Hematopoietic multipotent progenitor cell (in vitro differentiated cells): ENCODE measurements at places on chromosomes 7 and 10.

DNA sequence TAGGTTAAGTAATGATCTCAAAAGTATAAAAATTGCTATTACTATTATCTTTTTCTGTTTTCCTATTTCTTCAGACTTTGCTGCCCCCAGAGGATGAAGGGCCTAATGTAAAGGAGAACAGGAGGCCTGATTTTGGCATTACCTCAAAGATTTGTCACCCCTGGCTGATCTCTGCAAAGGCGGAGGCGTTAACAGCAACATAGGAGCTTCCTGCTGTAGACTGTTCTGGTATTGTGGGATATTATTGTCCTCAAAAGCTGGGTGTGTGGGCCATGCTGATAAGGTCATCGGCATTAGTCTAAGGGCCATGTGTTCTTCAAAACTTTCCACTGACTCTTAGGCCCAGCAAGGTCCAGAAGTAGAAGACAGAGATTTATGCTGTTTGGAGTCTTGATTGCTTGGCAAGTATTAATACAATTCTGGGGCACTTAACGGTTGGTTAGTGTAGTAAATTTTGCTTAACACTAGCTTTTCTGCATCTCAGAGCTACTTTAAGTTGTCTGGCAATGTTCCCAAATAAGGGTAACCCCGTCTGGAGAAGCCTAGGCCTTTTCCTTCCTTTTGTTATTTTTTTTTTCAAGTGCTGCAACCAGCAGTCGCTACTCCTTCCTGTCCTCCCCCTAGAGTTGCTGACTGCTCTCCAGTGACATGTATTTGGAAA is 14.0 kb upstream of the ENTPD1 start:
- DNase-seq: peak; percentile 69

DNA sequence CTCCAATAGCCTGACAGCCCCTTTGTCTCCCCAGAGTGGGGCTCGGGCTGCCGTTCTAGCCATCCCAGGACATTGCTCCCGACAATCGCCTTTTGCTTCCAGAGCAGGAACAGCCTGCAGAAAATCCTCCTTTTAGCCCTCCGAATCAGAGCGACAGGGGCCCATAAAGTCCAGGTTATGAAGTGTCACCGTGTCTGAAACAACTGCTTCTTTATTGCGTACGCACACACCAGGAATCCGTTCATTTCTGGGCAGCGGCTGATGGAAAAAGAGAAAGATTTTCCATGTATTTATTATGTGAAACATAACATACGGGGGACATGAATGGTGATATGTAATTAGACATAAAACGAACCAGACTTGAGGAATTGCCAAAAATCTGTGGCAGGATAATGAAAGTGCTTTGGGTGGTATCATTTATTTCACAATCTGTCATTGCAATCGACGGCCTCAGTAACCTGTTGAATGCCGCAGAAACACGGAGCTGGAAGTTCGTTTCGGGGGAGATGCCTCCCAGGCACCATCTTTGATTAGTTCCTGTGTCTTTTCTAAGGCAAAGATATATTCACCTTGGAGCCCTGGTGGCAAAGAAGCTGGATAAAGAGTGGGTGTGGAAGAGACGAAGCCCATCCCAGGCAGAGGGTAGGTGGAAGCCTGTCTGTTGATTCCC is 48.1 kb downstream of the FAM241B start:
- DNase-seq: no peak

DNA sequence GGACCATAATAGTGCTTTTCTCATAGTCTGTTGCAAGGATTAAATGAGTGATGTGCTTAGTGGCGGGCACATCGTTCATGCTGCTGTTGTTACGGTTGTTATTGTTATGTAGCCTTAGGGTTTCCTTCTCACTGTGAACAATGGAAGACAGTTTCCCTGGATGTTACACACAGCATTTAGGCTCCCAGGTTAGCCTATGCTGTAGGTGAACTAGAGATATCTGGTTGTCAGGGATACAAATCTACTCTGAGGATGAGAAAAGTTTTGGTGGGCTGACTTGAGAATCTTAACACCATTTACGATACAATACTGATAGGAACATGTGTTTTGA is 14.7 kb downstream of the SH3PXD2A start:
- DNase-seq: no peak

- no peak for DNase-seq
These were observed 204.7 kb downstream of the DNAJB6 start for GRCh38 chr7:157541295-157542067.

DNA sequence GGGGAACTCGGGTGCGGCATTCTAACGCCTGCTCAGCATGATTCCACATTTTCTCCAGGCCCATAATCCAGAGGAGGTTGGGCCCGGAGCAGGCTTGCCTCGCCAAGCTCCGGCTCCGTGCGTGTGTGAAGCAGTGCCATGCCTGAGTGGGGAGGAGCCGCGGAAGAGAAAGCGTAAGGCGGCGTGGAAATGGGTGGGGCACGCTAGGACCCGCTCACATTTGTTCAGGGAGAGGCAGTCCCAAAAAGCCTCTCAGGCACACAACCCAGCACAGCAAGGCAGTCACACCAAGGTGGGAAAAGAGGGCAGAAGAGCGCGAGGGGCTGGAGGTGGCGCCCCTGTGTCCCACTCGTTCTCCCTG is 695 bp upstream of the VDAC2 start:
- DNase-seq: peak; percentile 83

DNA sequence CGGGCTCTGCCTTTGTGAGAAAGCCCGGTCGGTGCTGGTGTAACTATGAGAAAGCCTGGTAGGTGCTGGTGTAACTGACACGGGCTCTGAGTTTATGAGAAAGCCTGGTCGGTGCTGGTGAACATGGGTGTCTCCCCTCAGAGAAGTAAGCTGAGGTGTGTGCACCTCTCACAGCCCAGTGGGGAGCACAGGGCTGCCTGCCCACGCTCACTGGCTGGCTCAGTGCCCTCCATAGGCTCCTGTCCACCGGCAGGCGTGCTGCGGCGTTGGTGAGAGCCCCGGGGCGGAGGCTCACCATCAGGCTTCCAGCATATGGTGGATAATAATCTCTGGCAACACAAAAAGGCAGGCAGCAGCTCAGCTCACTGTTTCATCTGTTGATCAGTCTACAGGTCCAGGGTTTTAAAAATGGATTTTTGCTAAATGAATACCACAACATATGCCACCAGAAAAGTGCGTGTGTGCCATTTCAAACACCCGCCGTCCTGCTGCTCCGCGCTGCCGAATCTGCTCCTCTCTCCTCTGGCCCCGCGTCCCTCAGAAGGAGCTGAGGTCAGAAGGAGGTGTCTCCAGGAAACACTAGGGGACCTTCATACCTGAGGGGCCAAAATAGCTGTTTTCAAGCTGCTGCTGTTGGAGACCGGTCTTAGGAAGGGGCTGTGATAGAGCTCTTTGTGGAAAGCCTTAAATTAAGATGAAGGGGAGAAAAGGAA is 365.7 kb downstream of the DNAJB6 start:
- DNase-seq: no peak

DNA sequence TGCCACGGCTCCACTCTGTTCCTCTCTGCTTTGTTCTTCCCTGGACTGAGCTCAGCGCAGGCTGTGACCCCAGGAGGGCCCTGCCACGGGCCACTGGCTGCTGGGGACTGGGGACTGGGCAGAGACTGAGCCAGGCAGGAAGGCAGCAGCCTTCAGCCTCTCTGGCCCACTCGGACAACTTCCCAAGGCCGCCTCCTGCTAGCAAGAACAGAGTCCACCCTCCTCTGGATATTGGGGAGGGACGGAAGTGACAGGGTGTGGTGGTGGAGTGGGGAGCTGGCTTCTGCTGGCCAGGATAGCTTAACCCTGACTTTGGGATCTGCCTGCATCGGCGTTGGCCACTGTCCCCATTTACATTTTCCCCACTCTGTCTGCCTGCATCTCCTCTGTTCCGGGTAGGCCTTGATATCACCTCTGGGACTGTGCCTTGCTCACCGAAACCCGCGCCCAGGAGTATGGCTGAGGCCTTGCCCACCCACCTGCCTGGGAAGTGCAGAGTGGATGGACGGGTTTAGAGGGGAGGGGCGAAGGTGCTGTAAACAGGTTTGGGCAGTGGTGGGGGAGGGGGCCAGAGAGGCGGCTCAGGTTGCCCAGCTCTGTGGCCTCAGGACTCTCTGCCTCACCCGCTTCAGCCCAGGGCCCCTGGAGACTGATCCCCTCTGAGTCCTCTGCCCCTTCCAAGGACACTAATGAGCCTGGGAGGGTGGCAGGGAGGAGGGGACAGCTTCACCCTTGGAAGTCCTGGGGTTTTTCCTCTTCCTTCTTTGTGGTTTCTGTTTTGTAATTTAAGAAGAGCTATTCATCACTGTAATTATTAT is 1.2 kb downstream of the CLDN4 start:
- no peak for DNase-seq

DNA sequence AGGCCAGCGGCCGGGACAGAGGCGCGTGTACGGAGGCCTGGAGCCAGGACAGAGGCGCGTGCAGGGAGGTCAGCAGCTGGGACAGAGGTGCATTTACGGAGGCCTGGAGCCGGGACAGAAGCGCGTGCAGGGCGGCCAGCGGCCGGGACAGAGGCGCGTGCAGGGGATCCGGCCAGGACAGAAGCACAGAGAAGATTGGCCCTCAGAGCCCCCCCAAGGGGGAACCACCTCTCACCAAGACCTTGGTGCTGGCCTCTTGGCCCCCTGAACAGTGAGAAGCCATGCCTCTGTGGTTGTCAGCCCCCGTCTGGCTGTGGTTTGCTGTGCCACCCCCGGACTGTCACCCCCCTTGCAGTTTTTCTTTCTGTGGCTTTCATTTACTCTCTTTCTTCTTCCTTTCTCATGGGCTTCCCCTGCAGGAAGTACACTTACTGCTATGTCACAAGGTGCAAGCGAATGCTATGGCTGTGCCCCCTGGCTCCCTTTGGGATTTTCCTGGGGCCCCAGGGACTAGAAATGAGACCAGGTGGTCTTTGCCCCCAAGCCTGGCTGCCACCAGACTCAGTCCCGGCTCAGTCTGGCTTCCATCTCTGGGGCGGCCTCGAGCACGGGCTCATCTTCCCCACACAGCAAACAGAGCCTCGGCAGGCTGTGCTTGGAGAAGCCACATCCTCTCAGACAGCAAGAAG is 41.1 kb downstream of the INSIG1 start:
- peak; percentile 48 for DNase-seq

DNA sequence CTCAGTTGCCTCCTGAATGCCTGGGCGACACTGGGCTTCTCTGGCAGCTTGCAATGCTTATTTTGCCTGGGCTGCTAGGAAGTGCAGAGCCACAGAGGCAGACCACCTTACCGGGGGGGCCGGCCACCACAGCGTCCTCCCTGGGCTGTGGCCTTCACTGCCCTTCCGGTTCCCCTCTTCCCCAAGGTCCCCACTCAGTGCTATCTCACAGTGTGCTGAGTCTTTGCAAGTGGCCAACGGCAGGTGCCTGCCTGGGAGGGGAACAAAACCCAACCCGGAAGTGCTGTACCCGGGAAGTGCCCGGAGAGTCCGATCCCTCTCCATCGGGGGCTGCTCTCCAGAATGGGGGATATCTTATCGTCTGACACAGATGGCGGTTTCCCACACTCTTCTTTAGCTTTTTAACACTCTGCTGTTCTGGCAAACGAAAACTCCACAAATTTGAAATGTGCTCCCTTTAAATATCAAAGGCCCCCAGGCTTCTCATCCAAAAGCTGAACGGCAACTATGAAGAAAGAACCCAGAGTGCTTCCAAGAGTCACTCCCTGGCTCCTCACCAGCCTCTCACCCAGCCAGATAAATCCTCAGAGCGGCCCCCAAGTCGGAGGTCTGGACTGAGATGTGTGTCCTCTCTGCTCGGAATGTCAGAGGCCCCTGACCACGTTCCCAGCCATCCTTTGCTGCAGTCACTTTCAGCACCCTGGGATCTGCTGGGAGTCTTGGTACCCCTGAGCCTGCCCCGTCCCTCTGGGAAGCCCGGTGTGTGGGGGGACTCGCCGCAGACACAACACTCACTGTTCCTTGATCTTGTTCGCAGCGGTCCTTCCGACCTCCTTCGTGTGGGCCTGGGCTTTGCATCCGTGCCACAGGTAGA is 165.1 kb downstream of the SVIL start:
- no peak for DNase-seq
